Activated CD8-positive, alpha-beta memory T cell treated with anti-CD3 and anti-CD28 coated beads, Interleukin-2, amount 50 U/mL, for 4 hours (primary cell): ENCODE measurements at places on chromosomes 11 and 22.

GRCh38 chr11:126136507-126136906 is 73.8 kb upstream of the CDON start:
- no peak for DNase-seq

DNA sequence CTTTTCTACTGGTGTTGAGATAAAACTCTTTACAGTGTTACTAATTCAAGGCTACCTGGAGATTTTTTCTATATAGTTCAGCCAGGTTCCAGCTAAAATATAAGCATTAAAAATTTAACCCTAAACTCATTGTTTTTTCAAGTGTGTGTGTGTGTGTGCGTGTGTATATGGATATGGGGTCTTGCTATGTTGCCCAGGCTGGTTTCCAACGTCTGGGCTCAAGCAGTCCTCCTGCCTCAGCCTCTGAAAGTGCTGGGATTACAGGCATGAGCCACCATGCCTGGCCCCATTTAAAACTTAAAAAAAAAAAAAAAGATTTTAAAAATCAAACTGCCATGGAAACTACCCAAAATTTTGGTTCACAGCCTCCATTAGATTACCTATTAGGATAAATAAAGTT is 4.5 kb upstream of the PES1 start:
- DNase-seq = no peak

GRCh38 chr11:57776577-57777210 is 15.1 kb downstream of the CTNND1 start:
- no peak for DNase-seq

GRCh38 chr11:20119315-20119714 is 41.0 kb downstream of the DBX1 start:
- DNase-seq = no peak

DNA sequence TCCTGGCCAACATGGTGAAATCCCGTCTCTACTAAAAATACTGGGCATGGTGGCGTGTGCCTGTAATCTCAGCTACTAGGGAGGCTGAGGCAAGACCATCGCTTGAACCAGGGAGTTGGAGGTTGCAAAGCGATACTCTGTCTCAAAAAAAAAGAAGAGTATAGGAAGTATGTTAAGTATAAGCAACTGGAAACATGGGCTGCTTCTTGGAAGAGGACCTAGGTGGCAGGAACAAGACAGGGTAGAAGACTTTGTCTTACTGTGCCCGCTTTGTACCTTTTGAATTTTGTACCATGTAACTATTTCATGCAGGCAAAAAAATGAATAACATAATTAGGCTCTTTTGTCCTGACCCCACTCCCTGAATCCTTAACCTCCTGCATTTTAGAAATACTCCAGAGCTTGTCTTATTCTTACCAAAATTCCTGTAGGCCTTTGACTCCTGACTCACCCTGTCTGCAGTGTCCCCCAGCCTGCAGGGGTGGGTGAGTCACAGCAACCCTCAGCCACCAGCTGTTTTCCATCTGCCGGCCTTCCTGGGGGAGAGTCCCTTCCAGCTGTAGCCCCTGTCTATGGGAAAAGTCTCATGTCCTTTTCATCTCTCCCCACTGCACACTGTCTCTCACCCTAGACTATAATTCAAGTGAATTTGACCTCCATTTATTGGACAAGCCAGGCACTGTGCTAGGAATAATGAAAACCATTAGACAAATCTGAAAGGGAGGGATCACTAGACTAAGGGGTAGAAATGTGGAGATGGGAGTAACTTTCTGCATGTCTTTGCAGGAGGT is 41.8 kb downstream of the TXN2 start:
- peak; percentile 35 for DNase-seq

DNA sequence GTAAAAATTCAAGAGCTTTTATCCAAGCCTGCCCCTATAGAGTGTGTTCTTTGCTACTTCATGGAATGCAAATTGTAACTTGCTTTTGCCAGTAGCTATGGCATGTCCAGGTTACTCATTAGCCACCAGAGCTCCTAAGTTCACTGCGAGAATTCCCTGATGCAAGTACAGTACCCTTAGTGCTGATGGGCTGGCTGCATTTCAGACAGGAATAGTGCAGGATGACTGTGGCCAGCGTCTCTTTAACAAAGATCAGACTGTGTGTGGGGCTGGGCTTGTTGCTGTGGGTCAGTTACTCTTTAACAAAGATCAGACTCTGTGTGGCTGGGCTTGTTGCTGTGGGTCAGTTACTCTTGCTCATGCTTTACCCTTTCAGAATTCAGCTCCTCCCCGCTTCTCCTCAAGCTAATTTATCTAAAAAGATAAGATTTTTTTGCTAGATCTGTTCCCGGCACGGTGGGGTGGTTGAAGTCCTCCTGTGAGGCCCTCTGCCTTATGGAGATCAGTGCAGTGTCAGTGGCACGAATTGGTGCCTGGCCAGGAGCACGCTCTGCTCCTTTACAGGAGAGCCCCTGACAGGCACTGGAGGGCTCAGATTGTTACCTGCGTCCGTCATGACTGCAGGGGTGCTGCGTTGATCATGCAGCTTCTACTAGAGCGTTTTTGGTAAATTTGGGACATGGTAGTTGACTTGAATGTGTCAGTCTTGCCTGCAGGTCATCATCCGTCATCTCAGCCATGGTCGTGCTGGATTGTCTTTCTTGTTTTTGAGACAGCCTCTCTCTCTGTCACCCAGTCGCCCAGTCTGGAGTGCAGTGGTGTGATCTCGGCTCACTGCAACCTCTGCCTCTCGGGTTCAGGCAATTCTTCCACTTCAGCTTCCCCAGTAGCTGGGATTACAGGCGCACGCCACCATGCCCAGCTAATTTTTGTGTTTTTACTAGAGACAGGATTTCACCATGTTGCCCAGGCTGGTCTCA is 27.0 kb downstream of the AP2A2 start:
- DNase-seq = no peak

- DNase-seq = no peak
Measured at GRCh38 chr11:127818625-127819024, 768.7 kb downstream of the ETS1 start.

DNA sequence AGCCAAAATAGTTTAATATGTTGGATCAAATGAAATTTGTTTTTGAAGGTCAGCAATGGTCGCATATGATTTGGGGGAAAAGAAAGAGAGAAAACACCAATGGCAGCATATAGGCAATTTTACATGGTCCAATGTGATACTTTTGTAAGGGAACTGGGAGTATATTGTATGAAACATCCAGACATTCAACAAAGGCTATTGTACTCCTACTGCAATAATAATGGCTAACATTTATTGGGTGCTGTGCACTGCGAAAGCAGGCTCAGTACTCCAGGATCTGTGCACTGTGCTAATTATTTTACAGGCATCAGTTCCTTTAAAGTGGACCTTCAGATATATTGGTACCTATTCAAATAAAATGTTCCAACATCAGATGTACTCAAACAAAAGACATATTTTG is 5.9 kb upstream of the OR10V1 start:
- no peak for DNase-seq

DNA sequence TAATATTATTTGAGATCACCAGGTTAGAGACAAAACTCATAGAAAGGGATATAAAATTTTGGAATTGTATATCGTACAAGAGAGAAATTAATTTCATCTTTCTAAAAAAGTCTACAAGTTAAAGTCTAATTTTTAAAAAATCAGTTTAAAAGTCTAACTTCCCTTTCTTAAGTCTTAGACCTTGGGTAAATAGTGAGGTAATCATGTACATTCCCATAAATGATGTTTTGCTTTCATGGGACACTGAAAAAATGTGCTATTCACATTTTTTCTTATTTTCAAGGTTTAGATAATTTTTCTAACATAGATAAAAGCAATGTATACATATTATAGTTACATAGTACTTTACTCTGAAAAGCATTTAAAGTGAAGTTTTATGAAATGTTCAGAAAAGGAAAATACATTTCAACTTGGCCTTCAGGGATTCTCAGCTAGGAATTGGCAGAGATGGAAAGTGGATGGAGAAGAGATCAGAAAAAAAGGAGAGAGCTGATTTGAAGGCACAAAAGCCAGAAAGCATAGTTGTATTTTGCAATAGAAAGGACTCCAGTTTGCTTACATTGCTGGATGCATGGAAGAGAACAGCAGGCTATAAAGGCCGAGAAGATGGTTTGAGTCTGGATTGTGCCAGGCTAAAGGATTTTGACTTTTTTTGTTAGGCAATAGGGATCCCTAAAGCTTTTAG is 194.0 kb downstream of the CASP12 start:
- no peak for DNase-seq

GRCh38 chr22:37368058-37368457 is 59.2 kb downstream of the ELFN2 start:
- no peak for DNase-seq

DNA sequence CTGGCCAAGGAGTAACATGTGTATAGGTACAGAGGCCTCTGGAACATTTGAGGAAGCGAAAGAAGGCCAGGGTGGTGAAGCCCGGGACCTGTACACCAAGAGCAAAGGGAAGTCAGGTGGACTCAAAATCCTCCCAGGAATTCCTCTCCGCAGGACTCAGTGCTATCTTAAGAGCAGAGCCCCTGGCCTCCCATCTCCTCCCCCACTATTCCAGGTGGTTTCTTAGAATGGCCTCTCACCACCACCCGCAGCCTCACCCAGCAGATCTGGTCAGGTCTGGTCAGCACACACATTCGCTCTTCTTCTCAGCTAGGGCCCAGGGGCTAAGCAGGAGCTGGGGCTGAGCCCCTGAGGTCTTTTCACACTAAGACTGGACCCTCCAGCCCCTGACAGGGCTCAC is 59.1 kb downstream of the SCGB1A1 start:
- no peak for DNase-seq

- no peak for DNase-seq
Measured at GRCh38 chr11:27280140-27280539, 82.9 kb downstream of the CCDC34 start.

GRCh38 chr11:44519989-44520737 is 45.3 kb upstream of the CD82 start:
- no peak for DNase-seq

DNA sequence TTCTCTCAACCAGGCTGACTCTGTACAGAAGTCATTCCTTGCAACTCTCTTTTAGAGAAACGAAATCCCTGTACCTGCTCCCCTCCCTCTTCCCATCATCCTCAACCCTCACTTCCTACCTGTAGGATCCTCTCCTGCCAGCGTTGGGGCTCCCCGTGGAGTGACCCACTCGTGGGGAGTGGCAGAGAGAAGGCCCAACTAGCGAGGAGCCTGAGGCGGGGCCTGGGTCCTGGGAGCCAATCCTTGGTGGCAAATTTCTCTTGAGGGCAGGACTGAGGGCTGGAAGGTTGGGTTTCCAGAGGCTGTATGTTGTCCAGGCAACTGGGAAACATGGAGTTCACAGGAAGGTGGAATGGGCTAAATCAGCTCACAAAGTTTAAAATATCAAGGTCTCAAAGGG is 10.4 kb downstream of the NHERF4 start:
- DNase-seq = no peak

DNA sequence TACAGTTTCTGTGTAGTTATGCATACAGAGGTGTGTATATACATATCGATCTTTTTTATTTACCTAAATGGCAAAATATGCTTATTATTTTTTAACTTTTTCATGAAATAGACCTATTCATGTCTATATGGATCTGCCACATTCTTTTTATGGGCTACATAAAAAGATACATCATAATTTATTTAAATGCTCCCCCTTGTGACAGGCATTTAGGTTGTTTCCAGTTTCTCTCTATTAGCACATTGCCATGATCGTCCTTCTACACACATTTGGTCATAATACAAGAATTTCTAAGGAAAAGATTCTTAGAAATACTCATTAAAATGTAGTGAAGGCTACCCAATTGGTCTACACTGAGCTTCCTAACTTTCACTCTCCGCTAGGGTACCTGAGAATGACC is 1067.4 kb downstream of the OPCML start:
- DNase-seq = no peak

DNA sequence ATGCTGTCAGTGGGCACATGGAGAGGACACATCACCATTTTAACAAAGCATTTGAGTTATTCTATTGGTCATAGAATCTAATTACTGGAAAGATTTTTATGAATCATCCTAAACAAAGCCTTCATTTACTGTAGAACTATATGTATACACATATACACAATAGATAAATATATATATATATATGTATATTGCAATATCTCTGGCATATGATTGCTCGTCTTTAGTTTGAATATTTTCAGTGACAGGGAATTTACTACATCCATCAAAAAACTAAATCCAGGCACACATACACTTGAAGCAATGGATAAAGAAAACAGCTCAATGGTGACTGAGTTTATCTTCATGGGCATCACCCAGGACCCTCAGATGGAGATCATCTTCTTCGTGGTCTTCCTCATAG is at the start of gene OR5AR1:
OR5AR1 (plus strand) TSS at position 301 of the 400 bp plus-strand sequence; CDS start at position 301, 0 bp downstream.
- no peak for DNase-seq

GRCh38 chr22:16917144-16918003 is 90.6 kb downstream of the GAB4 start:
- DNase-seq = peak; percentile 50

- peak; percentile 16 for DNase-seq
Measured at GRCh38 chr11:30585125-30585891, 845 bp downstream of the MPPED2 start.

- DNase-seq = no peak
Measured at GRCh38 chr11:114058026-114058706, 1.3 kb upstream of the ZBTB16 start.

GRCh38 chr22:29820961-29821290 is 17.1 kb downstream of the ASCC2 start:
- DNase-seq = no peak

DNA sequence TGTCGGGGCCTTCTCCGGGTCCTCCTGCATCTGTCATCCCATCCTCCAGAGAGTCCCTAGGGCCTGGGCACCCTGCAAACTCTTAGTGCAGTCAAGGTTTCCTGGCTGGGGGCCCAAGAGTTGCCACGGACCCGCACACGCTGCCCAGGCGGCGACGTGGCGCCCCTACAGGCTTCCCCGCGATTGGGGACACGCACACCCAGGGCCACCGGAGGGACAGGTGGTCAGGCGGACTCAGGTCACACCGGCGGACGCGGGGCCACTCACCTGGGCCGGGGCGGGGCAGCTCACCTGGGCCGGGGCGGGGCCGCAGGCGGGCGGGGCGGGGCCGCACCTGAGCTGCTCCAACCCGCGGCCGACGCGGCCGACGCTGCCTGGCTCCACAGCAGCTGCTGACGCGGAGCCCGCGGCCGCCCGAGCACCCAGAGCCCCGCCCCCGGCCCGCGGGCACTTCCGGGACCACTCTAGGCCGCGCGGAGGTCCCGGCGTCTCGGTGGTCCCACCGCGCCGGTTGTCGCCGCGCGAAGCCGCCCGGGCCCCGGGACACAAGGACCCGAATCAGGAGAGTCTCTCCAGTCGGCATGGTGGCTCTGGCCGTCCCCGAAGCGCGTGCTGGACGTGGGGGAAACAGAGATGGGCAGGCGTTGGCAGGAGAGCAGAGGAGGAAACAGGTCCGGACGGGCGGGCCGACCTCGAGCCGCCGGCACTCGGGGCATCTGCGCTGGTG is at the start of gene ZNF70:
ZNF70 (minus strand) TSS at position 399 of the 727 bp plus-strand sequence. CDS start 5,972 bp downstream, outside the sequence.
- DNase-seq = peak; percentile 88

GRCh38 chr22:44521326-44522074 is 23.5 kb upstream of the RTL6 start:
- DNase-seq = no peak
